ENCODE measurements at places on chromosomes 2 and 18.

DNA sequence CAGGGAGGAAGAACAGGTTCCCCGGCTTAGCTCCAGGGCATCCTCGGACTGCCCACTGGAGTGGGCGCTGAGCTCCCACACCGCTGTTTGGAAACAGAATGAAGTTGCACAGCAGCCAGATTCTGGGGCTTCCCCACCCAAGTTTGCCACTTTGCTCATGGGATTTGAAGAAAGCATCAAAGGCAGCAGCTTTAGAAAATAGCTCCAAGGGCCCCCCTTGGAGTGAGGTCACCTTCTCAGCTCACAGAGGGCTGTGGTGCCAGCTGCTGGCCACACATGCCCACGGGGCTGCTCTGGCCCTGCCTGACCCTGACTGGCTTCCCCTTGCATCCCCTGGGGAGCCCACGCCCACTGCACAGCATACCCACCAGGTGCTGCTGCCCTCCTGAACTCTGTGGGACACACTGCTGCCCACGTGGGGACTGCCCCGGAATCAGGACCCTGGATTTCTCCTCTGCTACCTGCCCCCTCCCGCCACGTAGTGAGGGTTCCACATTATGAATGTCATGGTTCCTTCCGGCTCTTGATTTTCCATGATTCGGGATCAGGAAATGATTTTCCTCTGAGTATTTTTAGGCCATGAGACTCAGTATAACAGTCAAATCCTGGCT, 70.3 kb downstream of the TGOLN2 start:
- no peak for DNase-seq

DNA sequence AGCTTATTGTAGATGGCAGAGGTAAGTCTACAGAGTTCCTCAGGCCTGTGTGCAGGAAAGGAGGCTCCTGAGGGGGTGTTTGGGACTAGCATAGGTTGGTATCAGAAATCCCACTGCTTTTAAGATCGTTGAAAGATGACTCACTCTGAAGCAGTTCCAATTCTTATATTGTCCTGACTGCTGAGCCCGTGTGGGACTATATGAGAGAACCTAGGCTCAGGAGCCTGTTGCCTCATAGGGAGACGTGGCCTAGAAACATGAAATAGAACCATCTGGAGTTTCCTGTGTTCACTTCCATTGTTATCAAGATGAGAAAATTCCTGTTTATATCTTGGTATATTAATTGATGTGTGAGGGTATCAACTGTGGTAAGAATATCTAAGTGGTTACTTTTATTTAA, 5.7 kb downstream of the CCT7 start:
- no peak for DNase-seq

- DNase-seq = no peak
Observed at GRCh38 chr2:127024769-127025358, 82.1 kb downstream of the BIN1 start.

- DNase-seq = no peak
Observed at GRCh38 chr18:25743646-25744151, 346.7 kb downstream of the SS18 start.

DNA sequence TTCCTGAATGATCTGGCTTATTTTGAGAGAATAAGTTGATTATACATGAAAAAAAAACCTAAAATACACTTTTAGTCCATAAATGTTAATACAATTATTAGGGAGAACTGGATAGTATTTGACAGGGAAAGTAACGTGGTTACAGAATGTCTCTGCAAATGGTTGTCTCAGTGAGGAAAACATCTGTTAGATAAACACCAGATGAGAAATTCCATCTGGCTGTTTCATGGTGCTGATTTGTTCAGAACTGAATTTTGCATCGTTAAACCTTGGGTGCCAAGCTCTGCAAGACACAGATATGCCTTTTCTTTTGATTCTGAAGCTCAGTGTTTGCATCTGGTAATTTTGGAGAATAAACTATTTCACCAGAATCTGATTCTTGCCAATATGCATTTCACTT, 90.4 kb downstream of the SCN3A start:
- DNase-seq = no peak

GRCh38 chr2:219603771-219604170, 6.1 kb downstream of the STK11IP start:
- DNase-seq = no peak

- DNase-seq = no peak
Observed at GRCh38 chr2:172962824-172963223, 112.8 kb upstream of the MAP3K20 start.

GRCh38 chr18:34121200-34121721, 103.5 kb downstream of the NOL4 start:
- no peak for DNase-seq

- DNase-seq = no peak
Observed at GRCh38 chr18:33957707-33958106, 267.0 kb downstream of the NOL4 start.

GRCh38 chr2:170121689-170122088, 56.3 kb upstream of the MYO3B start:
- no peak for DNase-seq

- no peak for DNase-seq
Observed at GRCh38 chr2:28710545-28710944, 41.1 kb upstream of the PPP1CB start.

GRCh38 chr2:10688921-10689807, 611 bp downstream of the NOL10 start:
- DNase-seq = no peak

DNA sequence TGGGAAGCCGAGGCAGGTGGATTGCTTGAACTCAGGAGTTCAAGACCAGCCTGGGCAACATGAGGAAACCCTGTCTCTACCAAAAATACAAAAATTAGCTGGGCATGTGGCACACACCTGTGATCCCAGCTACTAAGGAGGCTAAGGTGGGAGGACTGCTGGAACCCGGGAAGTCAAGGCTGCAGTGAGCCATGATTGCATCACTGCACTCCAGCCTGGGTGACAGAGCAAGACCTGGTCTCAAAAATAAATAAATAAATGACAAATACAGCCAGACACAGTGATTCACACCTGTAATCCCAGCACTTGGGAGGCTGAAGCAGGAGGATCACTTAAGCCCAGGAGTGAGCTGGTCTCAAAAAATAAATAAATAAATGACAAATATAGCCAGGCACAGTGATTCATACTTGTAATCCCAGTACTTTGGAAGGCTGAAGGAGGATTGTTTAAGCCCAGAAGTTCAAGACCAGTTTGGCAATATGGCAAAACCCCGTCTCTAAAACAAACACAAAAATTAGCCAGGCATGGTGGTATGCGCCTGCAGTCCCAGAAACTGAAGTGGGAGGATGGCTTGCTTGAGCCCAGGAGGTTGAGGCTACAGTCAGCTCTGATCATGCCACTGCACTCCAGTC, 6.2 kb downstream of the KANSL3 start:
- no peak for DNase-seq

GRCh38 chr2:27494944-27495554, at the start of gene FNDC4:
TSS of gene FNDC4 (minus strand) at chr2:27495200. CDS start at chr2:27494679, 521 bp downstream.
- DNase-seq = no peak

DNA sequence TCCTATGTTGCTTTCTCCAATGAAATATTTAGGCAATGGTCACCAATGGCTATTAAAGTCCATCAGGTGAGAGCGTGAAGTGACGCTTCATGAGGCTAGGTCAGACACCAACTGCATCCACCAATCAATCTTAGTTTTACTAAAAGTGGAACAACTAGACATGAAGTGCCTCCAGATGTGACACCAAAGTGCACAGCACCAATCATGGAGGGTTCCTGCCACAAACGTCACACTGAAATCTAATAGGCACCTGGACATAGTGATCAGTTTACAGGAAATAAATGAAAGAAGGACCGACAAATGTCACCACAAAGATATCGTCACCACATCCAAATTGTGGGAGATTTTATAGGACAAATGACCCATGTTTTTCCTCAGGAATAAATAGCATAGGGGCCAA, 70.5 kb downstream of the PSMG2 start:
- DNase-seq = no peak

DNA sequence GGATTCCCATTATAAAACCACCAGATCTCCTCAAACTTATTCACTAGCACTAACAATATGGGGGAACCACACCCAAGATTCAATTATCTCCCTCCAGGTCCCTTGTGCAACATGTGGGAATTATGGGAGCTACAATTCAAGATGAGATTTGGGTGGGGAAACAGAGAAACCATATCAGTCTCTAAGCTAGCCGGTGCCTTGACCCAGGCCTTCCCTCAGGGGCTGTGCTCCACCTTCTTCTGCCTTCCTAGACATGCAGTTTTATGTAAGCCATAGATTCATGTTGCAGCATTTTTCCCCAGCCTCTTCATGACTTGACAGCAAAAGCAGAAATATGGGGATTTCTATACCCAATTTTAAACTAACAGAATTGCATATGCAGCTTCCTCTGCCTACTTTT, 559.2 kb downstream of the TNS1 start:
- no peak for DNase-seq

- no peak for DNase-seq
Observed at GRCh38 chr2:151299920-151300539, 10.6 kb upstream of the NMI start.

GRCh38 chr2:216006164-216006663, 7.1 kb downstream of the MREG start:
- no peak for DNase-seq
